ENCODE measurements at places on chromosomes 5 and 9. TPM values are rescaled to one million over a fixed set of nuclear protein-coding genes. Genes with fewer than 3 reads are reported as not detected.

LCN15 gene
- not detected for total RNA-seq

CA9 gene
- total RNA-seq: 670 TPM

- DNase-seq: no peak
Measured at GRCh38 chr5:158288272-158288657, 429.3 kb upstream of the CLINT1 start.

DNA sequence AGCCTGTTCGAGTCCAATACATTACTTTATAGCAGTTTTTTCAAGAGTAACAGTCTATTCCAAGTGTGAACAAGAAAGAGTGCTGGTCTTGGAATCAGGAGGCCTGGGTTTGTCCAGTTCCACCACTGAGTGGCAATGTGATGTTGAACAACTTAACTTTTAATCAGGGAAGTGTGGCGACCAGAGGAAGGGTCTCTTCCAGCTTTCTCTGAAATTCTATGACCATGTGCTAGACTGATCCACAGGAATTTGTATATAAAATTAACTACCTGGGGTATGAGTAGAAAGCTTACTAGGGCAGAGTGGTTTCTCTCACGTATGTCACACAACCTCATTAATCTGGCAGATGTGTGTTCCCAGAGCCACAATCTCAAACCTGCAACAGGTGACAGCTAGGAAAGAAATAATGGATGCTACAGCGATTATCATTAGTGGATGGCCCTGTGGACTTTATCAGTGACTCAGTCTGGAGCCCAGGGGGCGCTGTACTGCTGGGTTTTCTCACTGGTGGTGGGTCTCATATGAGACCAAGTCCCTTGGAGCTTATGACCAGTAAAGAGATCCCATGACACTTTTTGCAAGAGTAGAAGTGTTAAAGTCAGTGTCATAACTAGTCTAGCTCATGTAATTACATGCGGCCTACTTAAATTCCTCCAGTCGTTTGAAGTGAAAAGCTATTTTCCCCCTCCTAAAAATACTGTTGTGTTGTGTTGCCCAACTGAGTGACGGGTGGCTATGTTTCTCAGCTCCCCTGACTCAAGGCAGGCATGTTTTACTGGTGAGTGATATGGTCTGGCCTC lies 116.5 kb downstream of the GDNF start:
- DNase-seq: no peak

GRCh38 chr5:128844354-128844923 lies 120.8 kb upstream of the SLC27A6 start:
- DNase-seq: no peak

DNA sequence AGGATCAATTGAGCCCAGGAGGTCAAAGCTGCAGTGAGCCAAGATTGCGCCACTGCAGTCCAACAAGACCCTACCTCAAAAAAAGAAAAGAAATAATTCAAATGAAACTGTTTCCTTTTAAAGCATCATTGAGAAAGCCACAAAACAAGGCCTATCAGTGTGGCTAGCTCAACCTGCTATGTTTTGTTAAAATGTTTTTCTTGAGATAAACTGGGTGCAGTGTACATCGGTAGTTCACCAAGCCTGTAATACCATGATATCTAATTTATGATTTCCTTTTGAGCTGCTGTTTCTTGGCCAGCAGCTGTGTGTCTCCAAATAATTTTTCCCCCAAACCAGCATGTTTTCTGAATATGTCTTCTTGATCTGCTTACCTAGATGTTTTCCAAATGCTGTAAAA lies 97.3 kb upstream of the GOLGA1 start:
- no peak for DNase-seq

DNA sequence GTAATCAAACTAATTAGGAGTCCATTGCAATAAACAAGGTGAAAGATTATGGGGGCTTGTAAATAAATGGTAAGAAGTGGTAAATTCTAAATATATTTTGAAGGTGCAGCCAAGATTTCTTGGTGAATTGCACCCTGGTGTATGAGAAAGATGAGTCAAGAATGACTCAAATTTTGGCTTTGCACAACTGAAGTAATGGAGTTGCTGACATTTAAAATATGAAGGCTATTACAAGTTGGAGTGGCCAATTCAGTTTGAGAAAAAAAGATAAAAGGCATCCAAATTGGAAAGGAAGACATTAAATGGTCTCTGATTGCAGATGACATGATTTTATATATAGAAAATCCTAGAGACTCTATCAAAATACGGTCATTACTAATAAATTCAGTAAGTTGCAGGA lies 2330.6 kb downstream of the MAT2B start:
- DNase-seq: no peak

Data from stomach (tissue), 19 donors.